ENCODE measurements at places on chromosomes 12 and 14. TPM values are rescaled to one million over a fixed set of nuclear protein-coding genes. Genes with fewer than 3 reads are reported as not detected.

DNA sequence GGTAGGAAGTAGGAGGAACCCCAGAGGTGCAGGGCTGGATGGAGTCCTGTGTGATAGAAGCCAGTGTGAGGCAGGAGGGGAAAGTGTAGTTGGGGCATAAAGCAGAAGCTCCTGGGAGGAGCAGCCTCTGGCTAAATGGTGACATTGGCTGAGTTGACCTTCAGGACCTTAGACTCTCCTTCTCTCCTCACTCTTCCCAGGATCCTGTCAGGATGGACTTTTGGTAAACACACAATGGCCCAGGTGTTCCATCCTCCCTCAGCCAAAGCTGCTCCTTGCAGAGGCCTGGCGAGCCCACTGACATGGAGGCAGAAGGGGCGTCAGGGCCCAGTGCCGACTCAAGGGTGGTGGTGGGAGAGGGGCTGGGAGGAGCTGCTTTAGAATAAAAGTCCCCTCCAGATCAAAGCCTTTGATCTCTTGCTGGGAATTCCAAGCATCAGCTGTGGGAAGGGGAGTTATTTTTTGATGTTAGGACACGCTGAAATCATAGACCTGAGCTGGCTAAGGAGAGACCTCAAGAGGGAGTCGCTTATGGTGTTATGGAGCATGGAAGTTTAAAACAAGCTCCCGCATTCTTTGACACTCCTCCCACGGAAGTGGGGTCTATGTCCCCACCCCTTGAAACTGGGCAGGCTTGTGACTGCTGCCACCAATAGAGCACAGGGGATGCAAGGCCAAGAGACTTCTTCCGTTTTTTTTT, 44.1 kb downstream of the SMIM41 start:
- H3K36me3 ChIP-seq = no peaks in the 10 kb centered on the region
- peaks cover 7% of the 10 kb centered on the region for H3K4me1 ChIP-seq
- peaks cover 21% of the 10 kb centered on the region for H3K27me3 ChIP-seq
- DNase-seq = no peak
- H3K27ac ChIP-seq = no peak overlapping the region

GRCh38 chr12:8471090-8471489, 15.3 kb downstream of the CLEC6A start:
- no peaks in the 10 kb centered on the region for H3K4me1 ChIP-seq
- H3K27me3 ChIP-seq = peaks cover 33% of the 10 kb centered on the region
- H3K36me3 ChIP-seq = no peaks in the 10 kb centered on the region
- H3K27ac ChIP-seq = no peak overlapping the region
- no peak overlapping the region for H3K4me3 ChIP-seq

GRCh38 chr12:126432780-126433179, 1367.5 kb downstream of the AACS start:
- H3K4me3 ChIP-seq = no peak overlapping the region
- no peaks in the 10 kb centered on the region for H3K4me1 ChIP-seq
- no peak for DNase-seq
- no peak overlapping the region for H3K27ac ChIP-seq

DNA sequence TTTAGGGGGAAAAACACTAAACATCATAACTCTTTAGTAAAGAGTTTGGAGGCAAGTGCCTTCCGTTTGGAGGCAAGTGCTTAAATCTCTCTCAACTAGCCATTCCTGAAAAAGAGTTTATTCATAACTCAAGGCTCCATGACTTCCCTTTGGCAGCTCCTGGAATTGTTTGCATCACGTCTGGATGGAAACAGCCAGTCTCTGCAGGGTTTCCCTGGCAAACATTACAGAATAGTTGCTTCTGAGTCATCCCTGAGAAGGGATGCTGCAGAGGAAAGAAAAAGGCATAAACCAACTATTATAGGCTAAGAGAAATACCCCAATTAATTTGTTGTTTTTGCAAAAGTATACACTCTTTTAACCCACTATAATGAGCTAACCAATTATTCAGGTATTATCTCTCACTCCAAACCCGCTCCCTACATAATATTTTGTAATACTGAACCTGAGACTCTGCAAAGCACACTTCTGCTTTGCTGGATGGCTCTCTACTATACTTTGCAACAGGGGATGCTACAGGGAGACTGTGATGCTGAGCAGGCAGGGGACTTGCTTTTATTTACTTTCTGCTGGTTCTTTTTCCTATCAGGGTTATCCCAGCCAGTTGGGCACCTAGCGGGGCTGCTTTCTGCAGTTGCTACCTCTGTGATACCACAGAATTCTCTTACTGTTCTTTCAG, 497.7 kb downstream of the FUT8 start:
- peaks cover 37% of the 10 kb centered on the region for H3K4me1 ChIP-seq
- no peak overlapping the region for H3K4me3 ChIP-seq
- H3K27me3 ChIP-seq = peaks cover 15% of the 10 kb centered on the region
- no peak for DNase-seq
- no peak overlapping the region for H3K27ac ChIP-seq

DNA sequence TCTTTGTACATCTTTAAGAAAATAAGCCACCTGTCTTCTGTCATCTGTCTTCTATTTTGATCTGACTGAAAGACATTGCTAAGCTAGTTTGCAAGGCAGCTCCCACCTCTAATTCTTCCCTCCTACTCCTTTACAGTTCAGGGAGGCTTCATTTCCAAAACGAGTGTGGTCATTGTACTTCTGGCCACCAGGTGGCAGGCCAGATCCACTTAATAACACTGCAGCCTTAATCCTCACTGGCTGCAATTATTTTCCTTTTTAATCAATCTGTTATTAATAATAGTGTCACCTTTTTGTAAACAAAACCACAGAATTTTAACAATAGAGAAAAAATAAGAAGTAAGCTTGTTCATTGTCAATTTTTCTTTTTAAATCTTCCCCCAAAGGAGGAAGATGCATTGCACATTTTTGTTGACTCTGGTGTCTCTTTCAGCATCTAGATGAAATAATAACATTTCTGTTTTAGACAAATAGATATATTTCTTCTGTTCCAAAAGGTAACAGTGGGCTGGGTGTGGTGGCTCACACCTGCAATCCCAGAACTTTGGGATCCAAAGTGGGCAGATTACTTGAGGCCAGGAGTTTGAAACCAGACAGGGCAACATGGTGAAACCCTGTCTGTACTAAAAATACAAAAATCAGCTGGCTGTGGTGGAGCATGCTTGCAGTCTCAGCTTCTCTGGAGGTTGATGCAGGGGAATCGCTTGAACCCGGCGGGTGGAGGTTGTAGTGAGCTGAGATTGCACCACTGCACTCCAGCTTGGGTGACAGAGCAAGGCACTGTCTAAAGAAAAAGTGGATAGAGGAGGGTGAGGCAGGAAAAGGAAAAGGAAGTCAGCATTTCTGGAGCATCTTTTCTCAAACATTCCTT, 23.3 kb downstream of the GABARAPL1 start:
- H3K4me1 ChIP-seq = peaks cover 11% of the 10 kb centered on the region
- H3K36me3 ChIP-seq = peaks cover 14% of the 10 kb centered on the region
- peaks cover 9% of the 10 kb centered on the region for H3K27me3 ChIP-seq
- DNase-seq = no peak
- H3K4me3 ChIP-seq = no peak overlapping the region
- H3K27ac ChIP-seq = no peak overlapping the region

GRCh38 chr14:76267322-76268046, 108.5 kb upstream of the ESRRB start:
- H3K36me3 ChIP-seq = no peaks in the 10 kb centered on the region
- H3K27me3 ChIP-seq = no peaks in the 10 kb centered on the region
- no peak for DNase-seq
- H3K4me3 ChIP-seq = no peak overlapping the region
- H3K4me1 ChIP-seq = no peaks in the 10 kb centered on the region

GRCh38 chr12:104457746-104458693, 1.3 kb downstream of the CHST11 start:
- H3K27ac ChIP-seq = peak overlapping the region; percentile 96
- H3K36me3 ChIP-seq = peaks cover 24% of the 10 kb centered on the region
- peaks cover 41% of the 10 kb centered on the region for H3K4me1 ChIP-seq

GRCh38 chr14:90583427-90583826, 186.6 kb downstream of the CALM1 start:
- H3K4me1 ChIP-seq = no peaks in the 10 kb centered on the region
- H3K36me3 ChIP-seq = no peaks in the 10 kb centered on the region
- H3K4me3 ChIP-seq = no peak overlapping the region

DNA sequence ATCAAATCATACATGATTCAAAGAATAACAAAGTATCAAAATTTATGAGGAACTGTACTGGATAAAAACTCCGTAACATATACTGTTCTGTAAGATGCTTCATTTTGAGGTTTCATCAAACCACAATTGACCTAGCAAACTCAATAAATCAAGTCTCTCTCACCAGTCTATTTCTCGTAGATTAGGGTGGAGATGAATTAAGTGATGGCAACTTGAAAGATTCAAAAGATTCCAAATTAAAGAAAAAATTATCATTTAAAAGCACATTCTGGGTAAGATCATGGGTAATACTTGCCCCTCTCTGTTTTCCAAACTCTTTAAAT, 74.4 kb downstream of the PAPLN start:
- peaks cover 7% of the 10 kb centered on the region for H3K4me1 ChIP-seq
- no peak for DNase-seq
- H3K27me3 ChIP-seq = no peaks in the 10 kb centered on the region
- peaks cover 3% of the 10 kb centered on the region for H3K36me3 ChIP-seq
- no peak overlapping the region for H3K4me3 ChIP-seq
- H3K27ac ChIP-seq = no peak overlapping the region

DNA sequence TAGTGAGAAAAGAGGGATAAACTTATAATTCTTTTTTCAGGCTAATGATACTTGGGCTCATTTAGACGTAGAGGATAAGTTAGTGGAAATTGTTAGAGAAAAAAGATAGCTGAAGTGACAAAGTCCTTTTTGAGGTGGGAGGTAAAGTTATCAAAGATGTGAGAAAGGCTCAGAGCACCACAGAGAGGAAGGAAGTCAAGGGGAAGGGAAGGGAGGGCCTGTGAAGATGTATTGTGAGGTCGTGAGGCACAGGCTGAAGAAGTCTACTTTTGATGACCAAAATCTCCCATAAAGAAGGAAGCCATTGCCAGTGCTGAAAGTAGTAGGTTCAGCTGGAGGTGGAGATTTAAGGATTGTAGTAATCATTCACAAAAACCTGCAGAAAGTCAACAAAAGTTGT, 19.4 kb upstream of the PTGDR start:
- DNase-seq = no peak
- H3K4me3 ChIP-seq = no peak overlapping the region
- H3K36me3 ChIP-seq = peaks cover 8% of the 10 kb centered on the region
- H3K27me3 ChIP-seq = peaks cover 26% of the 10 kb centered on the region
- H3K4me1 ChIP-seq = peaks cover 10% of the 10 kb centered on the region

GRCh38 chr12:42804928-42805327, 215.4 kb upstream of the PRICKLE1 start:
- H3K4me3 ChIP-seq = no peak overlapping the region
- no peak overlapping the region for H3K27ac ChIP-seq
- H3K27me3 ChIP-seq = no peaks in the 10 kb centered on the region
- no peaks in the 10 kb centered on the region for H3K36me3 ChIP-seq

GRCh38 chr12:97886511-97887176, 424.0 kb downstream of the RMST start:
- no peaks in the 10 kb centered on the region for H3K36me3 ChIP-seq
- no peak overlapping the region for H3K4me3 ChIP-seq
- H3K27me3 ChIP-seq = no peaks in the 10 kb centered on the region
- no peak overlapping the region for H3K27ac ChIP-seq

- peaks cover 10% of the 10 kb centered on the region for H3K4me1 ChIP-seq
- H3K4me3 ChIP-seq = no peak overlapping the region
- no peak overlapping the region for H3K27ac ChIP-seq
- no peak for DNase-seq
- H3K27me3 ChIP-seq = no peaks in the 10 kb centered on the region
Observed at GRCh38 chr14:67392123-67392522, 19.8 kb downstream of the PLEK2 start.

DNA sequence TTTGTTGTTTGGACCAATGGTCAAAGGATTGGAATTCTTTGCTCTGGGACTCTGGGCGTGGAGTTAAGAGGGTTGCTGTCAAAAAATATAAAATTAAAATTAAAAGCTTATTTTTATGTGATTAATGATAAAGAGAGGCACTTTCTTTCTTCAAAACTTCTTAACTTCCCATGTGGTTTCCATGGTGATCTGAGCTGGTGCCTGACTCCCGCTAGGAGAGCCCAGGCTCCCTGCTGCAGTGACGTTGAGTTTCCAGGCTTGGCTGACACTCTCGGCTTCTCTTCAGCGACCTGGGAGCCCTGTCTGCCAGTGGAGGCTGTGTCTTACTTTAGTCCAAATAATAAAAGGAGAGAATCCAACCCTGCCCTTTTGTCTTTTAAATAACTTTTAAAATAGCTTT, 84.4 kb downstream of the GALC start:
- H3K4me1 ChIP-seq = no peaks in the 10 kb centered on the region
- H3K27ac ChIP-seq = no peak overlapping the region
- peaks cover 1% of the 10 kb centered on the region for H3K27me3 ChIP-seq
- no peaks in the 10 kb centered on the region for H3K36me3 ChIP-seq
- H3K4me3 ChIP-seq = no peak overlapping the region

DNA sequence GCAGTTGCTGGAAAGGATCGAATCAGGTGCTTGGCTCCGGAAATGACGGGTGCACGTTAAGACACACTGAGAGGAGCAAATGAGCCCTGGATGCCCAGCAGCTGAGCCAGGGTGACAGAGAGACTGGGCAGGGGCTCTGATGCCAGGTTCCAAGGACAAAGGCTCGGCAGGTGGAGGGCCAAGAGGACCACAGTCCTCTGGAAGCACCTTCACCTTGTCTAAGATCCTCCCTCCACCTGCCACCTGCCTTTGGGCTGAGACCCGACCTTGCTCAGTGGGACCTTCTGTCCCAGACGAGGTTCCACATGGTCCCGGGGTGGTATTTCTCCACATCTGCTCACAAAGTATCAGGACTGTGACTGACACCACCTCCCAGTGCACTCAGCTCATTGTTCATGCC, 1.0 kb downstream of the ANO2 start:
- H3K36me3 ChIP-seq = no peaks in the 10 kb centered on the region
- no peak overlapping the region for H3K27ac ChIP-seq
- no peaks in the 10 kb centered on the region for H3K4me1 ChIP-seq
- peaks cover 47% of the 10 kb centered on the region for H3K27me3 ChIP-seq

- peak overlapping the region; percentile 64 for H3K27ac ChIP-seq
- no peak overlapping the region for H3K4me3 ChIP-seq
- H3K4me1 ChIP-seq = peaks cover 69% of the 10 kb centered on the region
- no peaks in the 10 kb centered on the region for H3K27me3 ChIP-seq
Observed at GRCh38 chr14:89507521-89507920, 90.5 kb upstream of the FOXN3 start.

- H3K36me3 ChIP-seq = peaks cover 36% of the 10 kb centered on the region
- H3K4me1 ChIP-seq = peaks cover 80% of the 10 kb centered on the region
- H3K27ac ChIP-seq = peak overlapping the region; percentile 44
Observed at GRCh38 chr14:69672356-69672755, 61.0 kb downstream of the SUSD6 start.

- no peaks in the 10 kb centered on the region for H3K4me1 ChIP-seq
- H3K27ac ChIP-seq = no peak overlapping the region
- H3K36me3 ChIP-seq = no peaks in the 10 kb centered on the region
- H3K4me3 ChIP-seq = no peak overlapping the region
- no peaks in the 10 kb centered on the region for H3K27me3 ChIP-seq
Observed at GRCh38 chr14:94638961-94639817, 27.0 kb downstream of the SERPINA3 start.

GRCh38 chr14:23301969-23302289, 730 bp downstream of the PPP1R3E start:
- DNase-seq = no peak
- H3K4me1 ChIP-seq = peaks cover 24% of the 10 kb centered on the region
- peak overlapping the region; percentile 87 for H3K4me3 ChIP-seq
- H3K27me3 ChIP-seq = peaks cover 2% of the 10 kb centered on the region

GRCh38 chr12:73678335-73678734, 859.3 kb upstream of the ATXN7L3B start:
- H3K27ac ChIP-seq = no peak overlapping the region
- no peaks in the 10 kb centered on the region for H3K27me3 ChIP-seq
- H3K4me3 ChIP-seq = no peak overlapping the region
- H3K4me1 ChIP-seq = no peaks in the 10 kb centered on the region

Gene PLBD1
- not detected for total RNA-seq

Gene LRP1-AS
- total RNA-seq = not detected

Gene SERPINA1
- total RNA-seq = 1.1 TPM

Gene AMN
- total RNA-seq = 0.44 TPM

Gene DCN
- not detected for total RNA-seq

Gene HOXC12
- not detected for total RNA-seq

Gene E2F7
- total RNA-seq = 17.7 TPM

Gene PLCZ1
- not detected for total RNA-seq

Gene CHGA
- not detected for total RNA-seq

Gene TTC8
- 3.1 TPM for total RNA-seq

Measured in activated T-helper 2 cell treated with anti-CD3 and anti-CD28 coated beads, Interferon-gamma antibody, Interleukin-2, Interleukin-4, amounts not matched to agents 10 μg/mL and 5 μg/mL and 100 μg/mL, durations not matched to agents 14 hours and 24 hours and 36 hours (primary cell).